Choroid plexus epithelial cell (primary cell): ENCODE measurements at places on chromosomes 7 and 10.

GRCh38 chr7:157526005-157526912, 189.5 kb downstream of the DNAJB6 start:
- no peak for DNase-seq

GRCh38 chr10:13872411-13872810, 285.6 kb downstream of the PRPF18 start:
- DNase-seq: no peak

DNA sequence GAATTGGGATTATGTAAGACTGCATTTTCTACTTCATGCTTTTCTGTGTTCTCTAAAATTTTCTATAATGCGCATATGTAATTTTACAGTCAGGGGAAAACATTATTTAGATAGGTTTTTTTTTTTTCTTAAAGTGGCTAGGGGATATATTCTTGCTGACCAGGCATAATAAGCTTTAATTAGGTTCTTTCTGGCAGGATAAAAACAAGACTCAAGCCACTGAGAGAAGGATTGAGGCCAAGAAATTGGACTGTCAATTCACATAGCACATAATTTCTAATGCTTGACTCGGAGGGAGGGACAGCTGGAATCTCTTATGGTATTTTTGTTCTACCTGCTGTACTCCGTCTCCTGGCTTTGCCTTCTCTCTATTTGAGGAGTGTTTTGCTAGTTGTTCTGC, 119.8 kb upstream of the NPVF start:
- no peak for DNase-seq

GRCh38 chr10:14173706-14174594, 156.8 kb downstream of the FRMD4A start:
- no peak for DNase-seq

GRCh38 chr7:50265968-50266634, 38.4 kb upstream of the IKZF1 start:
- no peak for DNase-seq

- no peak for DNase-seq
Observed at GRCh38 chr10:53748319-53748718, 975.7 kb upstream of the MBL2 start.

DNA sequence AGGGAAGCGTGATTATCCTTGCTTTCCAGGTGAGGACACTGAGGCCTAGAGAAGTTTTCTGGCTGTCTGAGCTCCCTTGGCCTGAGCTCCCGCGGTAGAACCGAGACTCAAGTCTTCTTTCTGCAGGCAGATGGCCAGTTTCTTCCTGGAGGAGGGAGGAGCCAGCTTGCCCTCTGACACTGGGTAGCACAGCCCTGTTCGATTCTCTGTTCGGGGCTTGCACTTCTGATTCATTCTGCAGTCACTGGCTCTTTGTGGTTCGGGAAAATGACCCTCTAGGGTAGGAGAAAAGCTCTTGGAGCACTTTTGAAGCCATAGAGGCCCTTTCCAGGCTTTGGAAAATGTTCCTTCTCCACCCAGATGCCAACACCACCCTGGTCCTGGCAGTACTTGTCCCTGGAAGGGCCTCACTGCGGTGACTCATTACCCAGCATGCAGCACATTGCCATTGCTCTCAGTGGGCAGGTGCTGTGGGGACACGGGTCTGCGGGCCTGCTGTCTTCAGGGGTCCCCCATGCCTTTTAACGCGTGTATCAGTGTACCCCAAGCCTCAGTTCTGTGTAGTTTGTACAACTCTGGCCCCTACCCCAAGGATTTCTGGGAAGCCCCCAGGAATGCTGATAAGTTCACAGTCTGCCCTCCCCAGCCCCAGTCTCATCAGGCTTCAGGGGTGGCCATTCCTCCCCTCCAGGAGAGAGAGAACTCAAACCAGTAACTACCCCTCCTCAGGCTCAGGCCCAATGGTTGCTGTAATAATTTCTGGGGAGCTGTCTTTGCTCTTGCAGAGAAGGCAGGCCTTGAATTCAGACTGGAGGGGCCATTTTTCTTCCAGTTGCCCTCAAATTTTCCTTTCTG, 11.9 kb downstream of the CHST3 start:
- DNase-seq: peak; percentile 80

- DNase-seq: no peak
Observed at GRCh38 chr10:130013335-130014262, 49.5 kb upstream of the EBF3 start.

DNA sequence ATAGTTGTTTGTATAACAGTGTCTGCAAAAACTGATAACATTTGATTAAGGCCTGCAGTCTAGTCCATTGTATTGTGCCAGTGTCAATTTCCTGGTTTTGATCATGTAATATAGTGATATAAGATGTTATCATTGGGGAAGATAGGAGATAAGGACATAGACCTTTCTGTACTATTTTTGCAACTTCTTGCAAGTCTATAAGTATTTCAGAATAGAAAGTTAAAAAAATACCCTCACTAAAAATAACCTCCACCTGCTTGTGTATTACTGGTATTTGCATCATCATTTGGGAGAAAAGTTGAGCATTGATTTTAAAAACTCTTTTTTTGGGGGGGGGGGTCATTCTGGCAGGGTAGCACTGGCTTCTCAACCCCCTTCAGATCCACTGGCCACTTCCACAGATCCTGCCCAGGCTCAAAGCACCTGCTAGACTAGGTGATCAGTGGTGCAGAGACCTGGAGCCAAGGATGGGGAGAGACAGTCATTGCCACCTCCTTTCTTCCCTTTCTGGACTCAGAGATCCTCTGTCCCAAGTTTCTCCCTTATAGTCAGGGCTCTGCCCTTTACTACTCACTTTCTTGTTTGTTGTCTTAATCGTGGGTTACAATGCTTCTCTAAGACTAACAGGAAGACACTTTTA, 103.0 kb downstream of the RBM20 start:
- no peak for DNase-seq

GRCh38 chr7:1925349-1925748, 255.3 kb downstream of the ELFN1 start:
- DNase-seq: no peak

GRCh38 chr7:148041156-148041555, 549.4 kb upstream of the C7orf33 start:
- no peak for DNase-seq

DNA sequence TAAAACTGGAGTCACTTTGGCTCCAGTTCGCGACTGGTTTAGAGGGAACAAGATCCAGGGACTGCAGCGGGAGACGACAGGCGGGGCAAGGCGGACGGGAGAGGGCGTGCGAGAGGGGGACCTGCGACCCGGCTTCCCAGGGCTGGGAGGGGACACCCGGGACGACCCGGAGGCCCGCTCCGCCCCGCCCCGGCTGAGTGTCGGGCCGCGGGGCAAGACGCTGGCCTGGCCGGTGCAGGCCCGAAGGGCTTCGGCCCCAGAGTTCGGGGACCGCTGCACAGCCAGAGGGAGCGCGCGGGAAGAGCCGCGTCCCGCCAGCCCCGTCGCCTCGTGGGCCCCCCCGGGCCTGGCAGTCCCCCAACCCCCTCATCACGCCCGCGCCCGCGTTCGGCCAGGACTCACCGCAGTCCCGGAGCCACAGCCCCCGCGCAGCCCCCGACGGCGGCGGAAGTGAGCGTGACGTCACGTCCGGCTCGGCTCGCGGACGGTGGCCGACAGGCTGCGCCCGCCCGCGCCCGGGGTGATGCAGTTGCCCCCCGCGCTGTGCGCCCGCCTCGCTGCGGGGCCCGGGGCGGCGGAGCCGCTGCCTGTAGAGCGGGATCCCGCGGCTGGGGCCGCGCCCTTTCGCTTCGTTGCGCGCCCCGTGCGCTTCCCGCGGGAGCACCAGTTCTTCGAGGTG, at the start of the genes TUBGCP2 and ZNF511:
Gene TUBGCP2, minus strand, starts transcription at position 452 of the 679 bp plus-strand sequence. CDS start 5,931 bp downstream, outside the sequence.
Gene ZNF511, plus strand, starts transcription at position 494 of the 679 bp plus-strand sequence. Its CDS starts 30 bp downstream, at position 524.
- DNase-seq: peak; percentile 79

GRCh38 chr7:49119706-49120105, 195.4 kb downstream of the CDC14C start:
- DNase-seq: no peak

DNA sequence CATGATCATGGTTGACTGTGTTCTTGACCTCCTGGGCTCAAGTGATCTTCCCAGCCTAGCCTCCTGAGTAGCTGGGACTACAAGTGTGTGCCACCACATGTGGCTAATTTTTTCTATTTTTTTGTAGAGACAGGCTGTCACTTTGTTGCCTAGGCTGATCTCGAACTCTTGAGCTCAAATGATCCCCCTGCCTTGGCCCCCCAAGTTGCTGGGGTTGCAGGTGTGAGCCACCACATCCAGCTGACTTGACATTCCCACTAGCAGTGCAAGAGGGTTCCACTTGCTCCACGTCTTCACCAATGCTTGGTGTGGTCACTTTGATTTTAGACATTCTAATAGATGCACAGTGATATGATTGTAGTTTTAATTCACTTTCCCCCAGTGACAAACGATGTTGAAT, 25.1 kb downstream of the CYP26A1 start:
- no peak for DNase-seq

DNA sequence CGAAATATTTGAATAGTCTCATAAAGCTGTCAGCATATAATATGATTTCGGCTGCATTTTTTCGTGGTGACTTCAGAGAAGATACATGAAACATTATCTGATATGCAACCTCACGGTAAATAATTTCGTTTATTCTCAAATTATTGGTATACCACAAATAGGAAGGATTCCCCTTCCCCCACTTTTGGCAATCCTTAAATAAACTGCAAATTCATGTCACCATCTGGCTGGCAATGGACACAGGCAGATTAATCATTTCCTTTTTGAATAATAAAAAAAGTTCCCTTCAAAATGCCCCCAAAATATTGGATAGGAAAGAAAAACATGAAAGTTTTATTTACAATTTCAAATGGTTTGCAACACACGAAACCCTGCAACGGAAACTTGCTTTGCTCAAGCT, 234.5 kb upstream of the MEOX2 start:
- no peak for DNase-seq

DNA sequence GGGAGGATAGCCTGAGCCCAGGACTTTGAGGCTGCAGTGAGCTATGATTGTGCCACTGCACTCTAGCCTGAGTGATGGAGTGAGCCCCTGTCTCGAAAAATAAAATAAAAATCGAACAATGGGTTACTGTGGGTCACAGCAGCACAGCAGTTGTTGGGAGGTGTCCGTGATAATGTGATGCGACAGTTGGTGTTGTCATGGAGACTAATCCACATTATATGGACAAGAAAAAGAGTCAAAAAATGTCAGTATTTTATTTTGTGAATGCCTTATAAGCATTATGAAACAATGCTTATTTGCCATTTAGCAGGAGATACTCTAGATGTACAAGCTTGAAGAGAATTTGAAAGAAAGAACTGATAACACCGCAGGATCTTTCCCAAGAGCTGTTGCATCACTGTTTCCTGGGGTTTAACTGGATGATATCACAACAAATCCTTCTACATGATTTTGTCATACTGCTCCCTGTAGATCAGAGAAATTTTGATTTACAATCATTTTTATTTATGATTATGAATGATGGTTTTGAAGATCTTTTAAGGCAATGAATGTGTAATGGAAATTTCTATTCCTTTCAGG, 195.4 kb downstream of the BAMBI start:
- peak; percentile 78 for DNase-seq

GRCh38 chr7:87004956-87005355, 54.5 kb downstream of the ELAPOR2 start:
- no peak for DNase-seq

DNA sequence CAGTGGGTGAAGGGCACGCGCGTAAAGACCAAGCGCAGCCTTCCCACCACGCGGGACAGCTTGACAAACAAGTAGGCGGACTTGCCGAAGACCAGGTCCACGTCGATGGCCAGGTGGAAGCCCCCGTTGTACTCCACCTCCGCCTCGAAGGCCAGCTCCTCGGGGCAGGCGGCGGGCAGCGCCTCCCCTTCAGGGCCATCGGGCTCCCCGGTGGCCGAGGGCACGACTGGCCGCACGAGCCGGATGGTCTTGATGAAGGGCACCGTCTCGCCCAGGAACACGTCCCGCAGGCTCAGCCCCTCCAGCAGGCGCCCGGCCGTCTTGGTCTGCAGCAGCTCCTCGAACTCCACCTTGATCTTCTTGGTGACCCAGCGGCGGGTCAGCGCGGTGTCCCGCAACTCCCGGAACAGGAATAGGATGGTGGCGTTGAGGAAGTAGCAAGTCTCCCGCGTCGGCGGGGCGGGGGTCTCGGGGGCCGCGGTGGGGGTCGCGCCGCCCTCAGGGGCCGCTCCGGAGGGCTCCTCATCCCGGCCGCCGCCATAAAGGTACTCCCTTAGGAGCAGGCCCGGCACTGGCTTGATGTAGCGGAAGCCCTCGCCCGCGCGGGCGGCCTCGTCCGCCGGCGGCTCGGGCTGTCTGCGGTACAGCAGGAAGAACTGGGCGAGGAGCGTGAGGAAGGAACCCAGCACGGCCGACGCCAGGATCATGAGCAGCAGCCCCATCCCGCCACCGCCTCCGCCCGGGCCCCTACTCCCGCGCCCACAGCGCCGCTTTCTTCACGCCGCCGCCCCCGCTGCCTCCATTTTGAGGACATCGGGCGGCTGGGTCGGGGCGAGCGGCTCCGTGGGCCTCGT, 507 bp downstream of the PDZD8 start:
- peak; percentile 47 for DNase-seq

GRCh38 chr10:73644015-73644743, 2.9 kb upstream of the MYOZ1 start:
- peak; percentile 82 for DNase-seq

GRCh38 chr7:66864294-66864693, 56.7 kb upstream of the TMEM248 start:
- no peak for DNase-seq

GRCh38 chr10:119693262-119693957, 32.4 kb upstream of the INPP5F start:
- peak; percentile 59 for DNase-seq

- DNase-seq: peak; percentile 77
Observed at GRCh38 chr10:61975391-61975932, 74.0 kb downstream of the ARID5B start.

GRCh38 chr7:85897967-85898366, 711.1 kb upstream of the SEMA3D start:
- DNase-seq: no peak

DNA sequence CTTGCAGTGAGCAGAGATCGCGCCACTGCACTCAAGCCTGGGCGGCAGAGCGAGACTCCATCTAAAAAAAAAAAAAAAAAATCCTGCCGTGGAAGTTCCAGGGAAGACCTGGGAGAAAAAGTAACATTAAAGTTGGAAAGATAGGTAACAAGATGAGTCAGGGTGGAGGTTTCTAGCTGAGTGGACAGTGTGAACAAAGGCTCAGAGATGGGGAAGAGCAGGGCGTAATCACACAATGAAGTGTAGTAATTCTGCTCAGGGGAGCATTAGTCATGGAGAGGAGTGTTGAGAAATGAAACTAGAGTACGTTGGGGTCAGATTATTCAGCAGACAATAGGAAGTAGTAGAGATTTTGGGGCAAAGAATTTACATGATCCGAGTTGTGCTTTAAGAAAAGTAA, 21.6 kb upstream of the WASL start:
- DNase-seq: peak; percentile 82

DNA sequence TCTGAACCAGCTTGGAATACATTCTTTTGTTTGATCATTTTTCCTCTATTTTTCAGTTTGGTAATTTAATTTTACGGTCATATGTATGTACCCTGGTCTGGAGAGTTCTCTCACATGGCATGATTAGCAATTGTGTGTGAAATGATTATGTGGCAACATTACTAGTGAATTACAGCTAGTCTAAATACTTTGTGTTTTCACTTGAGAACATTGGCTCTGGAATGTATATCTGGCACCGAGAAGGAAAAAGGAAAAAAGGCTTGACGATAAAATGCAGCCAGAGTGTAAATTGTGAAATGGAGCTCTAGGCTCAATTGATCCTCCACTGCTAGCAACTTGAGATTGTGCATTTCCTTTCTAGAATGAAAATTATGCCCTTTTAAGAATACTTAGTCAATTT, 397.2 kb downstream of the EXOC4 start:
- peak; percentile 90 for DNase-seq
